ENCODE measurements at places on chromosomes 2 and 18. TPM values are rescaled to one million over a fixed set of nuclear protein-coding genes. Genes with fewer than 3 reads are reported as not detected.

- DNase-seq: no peak
Observed at GRCh38 chr2:28150994-28151393, 241.7 kb upstream of the FOSL2 start.

GRCh38 chr18:25420077-25420825 lies 68.3 kb upstream of the ZNF521 start:
- no peak for DNase-seq

DNA sequence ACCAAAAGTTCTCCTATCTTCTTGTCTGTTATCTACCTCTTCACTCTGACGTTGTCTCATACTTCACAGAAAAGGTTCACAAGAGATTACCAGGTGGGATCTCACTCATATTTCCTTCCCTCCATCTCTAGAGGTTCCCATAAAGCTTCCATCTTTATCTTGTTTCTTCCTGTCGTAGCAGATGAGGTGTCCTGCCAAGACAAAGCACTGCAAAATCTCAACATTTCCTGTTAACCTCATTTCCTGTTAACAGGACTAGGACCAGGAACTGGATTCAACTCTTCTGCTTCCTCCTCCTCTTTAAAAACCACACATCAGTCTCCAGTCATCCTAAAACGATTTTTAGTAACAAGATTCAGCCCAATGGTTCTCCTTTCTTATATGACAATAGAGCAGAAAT lies 512.8 kb upstream of the NRP2 start:
- no peak for DNase-seq

DNA sequence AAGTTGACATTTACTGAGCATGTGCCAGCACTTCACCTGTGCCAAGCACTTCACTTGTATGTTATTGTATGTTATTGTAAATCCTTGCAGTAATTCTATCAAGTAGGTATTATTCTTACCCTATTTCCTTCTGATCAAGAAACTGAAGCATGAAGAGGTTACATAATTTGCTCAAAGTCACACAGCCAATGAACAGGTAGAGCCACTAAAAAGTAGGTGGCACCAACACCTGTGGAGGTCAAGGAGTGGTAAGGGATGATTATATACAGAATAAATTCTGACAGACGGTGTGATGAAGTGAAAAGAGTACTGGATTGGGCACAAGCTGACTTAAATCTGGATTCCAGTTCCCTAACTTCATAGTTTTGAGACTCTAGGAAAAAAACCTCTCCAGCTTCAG lies 71.0 kb downstream of the SPIRE1 start:
- no peak for DNase-seq

GRCh38 chr18:64659196-64659595 lies 510.3 kb upstream of the LINC00305 start:
- DNase-seq: no peak

DNA sequence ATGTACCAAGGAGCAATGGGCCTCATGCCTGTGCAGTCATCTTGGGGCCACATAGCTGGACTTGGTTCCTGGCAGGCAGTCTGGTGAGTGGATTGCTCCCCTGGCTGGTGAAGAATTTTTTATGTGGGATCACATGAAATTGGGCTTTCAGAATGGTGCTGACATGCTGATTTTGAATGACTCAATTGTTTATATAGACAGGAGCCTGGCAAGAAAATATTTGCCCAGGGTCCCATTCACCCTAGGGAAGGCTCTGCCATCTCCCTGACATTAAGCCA lies 266.9 kb downstream of the DYSF start:
- no peak for DNase-seq

DNA sequence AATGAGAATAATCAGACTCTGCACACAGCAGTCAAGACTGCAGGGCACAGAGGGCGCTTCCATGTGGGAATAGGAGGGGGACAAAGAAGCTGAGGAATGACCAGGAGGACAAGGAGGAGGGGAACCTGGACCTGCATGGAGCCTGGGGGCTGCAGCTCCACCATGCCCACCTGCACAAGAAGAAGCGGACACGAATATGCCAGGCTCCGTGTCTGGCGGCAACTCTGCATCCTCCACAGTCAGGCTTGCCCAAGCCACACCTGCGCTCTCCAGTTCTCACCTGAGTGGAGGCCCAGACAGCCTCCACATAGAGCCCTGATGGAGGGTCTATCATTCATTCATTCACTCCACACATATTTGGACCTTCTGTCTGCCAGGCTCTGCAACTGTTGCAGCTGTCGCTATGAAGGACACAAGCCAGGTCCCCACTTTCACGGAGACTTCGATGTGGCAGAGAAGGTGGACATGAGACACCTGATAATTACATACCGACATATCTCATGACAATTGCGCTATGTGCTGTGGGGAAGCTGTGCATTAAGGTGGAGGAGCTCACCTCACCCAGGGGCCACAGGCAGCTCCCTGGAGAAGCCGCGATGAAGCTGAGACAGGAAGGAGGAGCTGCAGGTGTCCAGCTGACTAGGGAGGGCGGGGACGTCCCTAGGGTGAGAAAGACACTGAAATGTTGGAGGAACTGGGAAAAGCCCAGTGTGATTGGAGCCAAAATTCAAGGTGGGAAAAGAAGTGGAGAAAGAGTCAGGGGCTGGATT lies 159.2 kb downstream of the INHBB start:
- DNase-seq: no peak

DNA sequence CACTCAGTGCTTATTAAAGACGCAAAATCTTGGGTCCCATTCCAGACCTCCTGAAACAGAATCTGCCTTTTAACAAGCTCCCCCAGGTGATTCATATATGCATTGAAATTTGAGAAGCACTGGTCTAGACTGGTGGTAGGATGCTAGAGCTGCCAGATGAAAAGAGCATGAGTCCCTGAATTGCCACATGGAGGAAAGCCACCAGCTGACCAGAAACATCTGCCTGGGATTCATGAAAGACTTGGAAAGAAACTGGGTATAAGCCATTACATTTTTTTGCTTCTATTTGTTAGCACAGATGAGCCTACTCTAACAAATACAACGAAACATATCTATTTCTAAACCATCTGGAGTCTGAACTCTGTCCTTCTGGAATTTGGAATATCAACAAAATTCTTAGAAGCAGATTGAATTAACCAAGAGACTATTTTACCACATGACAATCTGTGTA lies 228.9 kb downstream of the RBM43 start:
- no peak for DNase-seq

- DNase-seq: no peak
Observed at GRCh38 chr2:226903179-226903578, 67.3 kb downstream of the RHBDD1 start.

GRCh38 chr18:49663899-49664890 lies 102.3 kb downstream of the LIPG start:
- DNase-seq: no peak

DNA sequence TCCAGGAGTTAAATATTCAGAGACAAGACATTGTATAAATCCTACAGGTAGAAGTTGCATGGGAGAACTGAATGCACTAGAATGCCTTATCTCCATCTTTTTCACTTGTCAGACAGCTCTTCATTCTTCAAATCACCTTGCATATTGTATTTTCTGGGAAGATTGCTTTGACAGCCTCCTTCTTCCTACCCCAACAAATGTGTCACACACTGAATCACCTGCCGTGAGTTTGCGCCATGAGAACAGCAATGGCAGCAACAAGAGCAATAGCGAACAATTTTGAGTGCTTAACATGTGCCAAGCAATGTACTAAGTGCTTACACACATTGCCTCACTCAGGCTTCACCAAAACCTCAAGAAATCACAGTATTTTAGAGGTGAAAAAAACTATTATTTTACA lies 161.3 kb upstream of the REG3G start:
- DNase-seq: no peak

DNA sequence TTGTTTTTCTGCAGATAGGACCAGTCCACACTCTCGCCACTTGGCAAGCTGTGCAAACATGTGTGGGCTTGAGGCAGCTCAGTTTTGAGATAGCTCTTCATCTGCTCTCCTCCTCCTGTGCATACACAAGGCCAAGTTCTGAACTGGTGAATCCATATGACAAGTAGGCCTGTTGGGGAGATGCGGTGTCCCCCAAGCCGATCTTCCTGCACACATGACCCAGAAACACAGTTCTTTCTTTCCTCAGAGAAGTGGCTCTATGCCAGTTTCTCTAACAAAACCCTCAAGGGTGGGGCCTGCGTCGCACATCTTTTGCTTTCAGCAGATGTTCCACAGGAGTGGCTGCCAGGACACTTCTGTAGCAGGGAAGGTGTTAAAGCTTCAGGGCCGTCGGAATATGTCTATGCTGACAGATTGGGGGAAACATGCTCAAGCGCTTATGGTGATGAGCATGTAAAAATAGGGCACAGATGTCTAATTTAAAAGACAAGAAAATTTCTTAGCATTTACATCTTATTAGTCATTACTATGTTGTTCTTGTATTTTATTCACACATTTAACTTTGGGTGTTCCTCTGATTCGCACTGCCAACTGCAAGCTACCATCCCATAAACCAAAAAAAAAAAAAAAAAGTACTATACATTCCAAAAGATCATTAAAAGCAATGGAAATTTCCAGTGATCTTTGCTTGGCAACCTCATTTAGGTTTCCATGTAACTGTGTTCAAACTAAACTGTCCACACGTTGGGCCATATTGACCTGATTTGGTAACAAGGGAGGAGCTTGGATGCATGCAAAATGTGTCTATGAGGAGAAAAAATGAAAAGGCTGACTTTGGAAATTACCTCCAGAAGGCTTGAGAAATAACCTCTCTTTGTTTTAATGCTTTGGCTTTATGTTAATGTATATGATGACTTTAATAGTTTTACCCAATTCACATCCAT lies 1055.5 kb upstream of the KLHL29 start:
- no peak for DNase-seq

DNA sequence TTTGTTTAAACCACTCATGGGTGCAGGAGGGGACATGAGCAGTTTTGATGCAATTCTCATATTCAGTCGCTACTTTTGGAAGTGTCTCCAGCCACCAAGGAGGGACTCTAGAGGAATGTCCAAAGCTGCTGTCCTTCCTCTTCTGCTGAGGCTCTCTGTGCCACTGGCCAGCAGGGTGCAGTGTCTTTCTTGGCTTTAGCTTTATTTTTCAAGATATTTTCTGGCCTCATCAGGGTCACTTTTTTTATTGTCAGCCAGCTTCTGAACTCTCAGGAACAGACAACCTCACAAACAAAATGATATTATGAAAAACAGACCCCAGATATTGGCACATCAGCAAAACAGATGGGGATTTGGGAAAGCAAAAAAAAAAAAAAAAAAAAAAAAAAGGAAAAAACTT lies 289.3 kb upstream of the ZSWIM2 start:
- no peak for DNase-seq

DNA sequence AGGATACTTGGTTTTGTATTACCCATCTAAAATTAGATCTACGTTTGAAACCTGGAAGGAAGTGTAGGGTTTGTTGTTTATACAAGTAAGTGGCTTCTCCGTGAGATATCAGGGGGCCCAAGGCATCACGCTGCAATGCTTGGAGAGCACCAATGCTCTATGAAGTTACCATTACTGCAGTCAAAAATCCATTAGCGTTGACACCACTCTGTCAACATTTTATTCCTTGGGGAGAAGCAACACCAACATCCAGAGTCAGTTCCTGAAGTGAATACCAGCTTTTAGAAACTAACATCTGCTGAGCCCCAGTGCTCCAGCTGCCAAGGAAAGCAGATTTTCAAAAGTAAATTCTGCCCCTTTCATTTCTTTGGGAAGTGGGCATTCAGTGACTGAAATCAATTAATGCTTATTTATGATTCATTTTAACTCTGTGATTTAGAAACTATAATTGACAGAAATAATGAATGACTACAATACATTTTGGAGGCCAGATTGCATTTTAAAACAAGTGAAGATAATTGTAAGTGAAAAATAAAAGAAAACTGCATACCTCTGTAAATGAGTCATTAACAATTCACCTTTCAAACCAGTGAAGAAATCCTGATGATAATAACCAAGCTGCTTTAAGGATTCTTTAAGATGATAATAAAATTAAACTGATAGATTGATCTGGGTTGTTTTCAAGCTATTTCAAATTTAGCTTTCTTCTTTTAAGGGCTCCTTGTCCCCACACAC lies 30.5 kb downstream of the LRP1B start:
- DNase-seq: no peak

- DNase-seq: no peak
Observed at GRCh38 chr18:7918701-7919100, 351.6 kb downstream of the PTPRM start.

GRCh38 chr2:107187870-107188269 lies 301.9 kb upstream of the ST6GAL2 start:
- no peak for DNase-seq

GRCh38 chr2:9738535-9739496 lies 104.5 kb upstream of the TAF1B start:
- no peak for DNase-seq

DNA sequence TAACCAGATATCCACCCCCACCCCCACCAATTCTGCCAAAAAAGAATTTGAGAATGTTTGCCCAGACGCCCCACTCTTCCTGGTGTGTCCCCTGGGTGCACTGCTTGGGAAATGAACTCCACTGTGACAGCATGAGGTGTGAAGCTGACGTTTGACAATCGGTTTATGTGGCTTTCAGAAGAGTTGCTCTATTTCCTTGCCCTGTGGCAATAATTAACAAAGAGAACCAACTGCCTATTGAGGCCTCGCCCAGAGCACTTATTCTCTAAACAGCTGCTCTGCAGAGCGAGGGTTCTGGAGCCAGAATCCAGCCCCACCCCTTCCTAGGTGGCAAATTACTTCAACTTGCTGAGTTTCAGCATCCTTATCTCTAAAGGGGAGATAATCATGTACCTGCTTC lies 115.8 kb upstream of the SIX3 start:
- no peak for DNase-seq

GRCh38 chr2:107418708-107419107 lies 408.0 kb upstream of the RGPD4 start:
- DNase-seq: no peak

GRCh38 chr2:195473862-195474261 lies 183.2 kb upstream of the SLC39A10 start:
- no peak for DNase-seq

DNA sequence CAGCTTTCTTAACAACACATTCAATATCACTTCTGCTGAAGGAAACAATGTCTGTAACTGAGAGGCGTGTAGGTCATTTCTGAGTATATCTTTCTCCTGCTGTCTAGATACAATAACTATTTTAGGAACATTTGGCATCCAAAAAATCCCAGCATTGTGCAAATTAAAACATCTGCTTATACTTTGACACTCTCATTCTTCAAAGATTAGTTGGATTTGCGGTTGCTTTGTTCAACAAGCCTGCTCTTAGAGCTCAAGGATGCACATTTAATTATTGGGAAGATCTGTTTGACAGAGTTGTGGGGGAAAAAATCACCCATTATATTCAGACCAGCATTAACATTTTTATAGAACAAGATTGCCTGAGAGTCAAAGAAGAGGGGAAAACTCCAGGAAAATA lies 449.5 kb upstream of the HNRNPA3 start:
- DNase-seq: no peak

Gene PLGLB1
- 8.4 TPM for total RNA-seq

Gene ARHGAP15
- total RNA-seq: 11.0 TPM

Gene PDE1A
- total RNA-seq: 31.7 TPM

Gene LTBP1
- 786 TPM for total RNA-seq

Gene ATP5MC3
- 48.1 TPM for total RNA-seq

Gene HSBP1L1
- total RNA-seq: 11.6 TPM

Data from thoracic aorta (tissue), 2 donors.